Tibial nerve (tissue), 4 donors: ENCODE measurements at places on chromosomes 6 and 20.

DNA sequence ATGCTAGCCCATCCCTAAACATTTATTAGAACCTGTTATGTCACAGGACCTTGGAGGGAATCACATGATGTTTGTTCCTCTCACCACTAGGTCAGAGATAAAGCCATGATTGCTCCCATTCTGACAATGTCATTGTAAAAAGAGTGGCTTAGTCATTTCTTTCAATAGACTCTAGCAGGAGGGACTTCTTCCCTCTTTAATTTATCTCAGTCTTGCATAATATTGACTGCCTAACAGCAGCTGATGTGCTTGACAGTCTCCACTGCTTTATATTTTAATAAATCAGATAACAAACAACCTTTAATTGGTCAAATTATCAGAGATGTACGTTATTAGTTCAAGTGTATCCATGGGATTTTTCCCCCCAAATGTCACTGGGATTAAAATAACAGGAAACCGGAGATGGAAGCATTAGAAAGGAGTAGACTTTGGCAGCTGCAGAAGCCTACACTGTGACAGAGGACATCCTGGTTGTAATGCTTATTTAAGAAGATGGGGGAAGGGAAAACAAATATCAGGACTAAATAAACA lies 39.6 kb downstream of the LAMA4 start:
- DNase-seq = no peak
- H3K4me1 ChIP-seq = peaks cover 78% of the 10 kb centered on the region
- no peak overlapping the region for H3K27ac ChIP-seq
- H3K27me3 ChIP-seq = no peaks in the 10 kb centered on the region
- no peak overlapping the region for H3K4me3 ChIP-seq

GRCh38 chr6:169803271-169803811 lies 51.9 kb downstream of the ERMARD start:
- H3K4me1 ChIP-seq = no peaks in the 10 kb centered on the region
- H3K27ac ChIP-seq = no peak overlapping the region
- no peak overlapping the region for H3K4me3 ChIP-seq
- no peaks in the 10 kb centered on the region for H3K36me3 ChIP-seq
- DNase-seq = no peak

DNA sequence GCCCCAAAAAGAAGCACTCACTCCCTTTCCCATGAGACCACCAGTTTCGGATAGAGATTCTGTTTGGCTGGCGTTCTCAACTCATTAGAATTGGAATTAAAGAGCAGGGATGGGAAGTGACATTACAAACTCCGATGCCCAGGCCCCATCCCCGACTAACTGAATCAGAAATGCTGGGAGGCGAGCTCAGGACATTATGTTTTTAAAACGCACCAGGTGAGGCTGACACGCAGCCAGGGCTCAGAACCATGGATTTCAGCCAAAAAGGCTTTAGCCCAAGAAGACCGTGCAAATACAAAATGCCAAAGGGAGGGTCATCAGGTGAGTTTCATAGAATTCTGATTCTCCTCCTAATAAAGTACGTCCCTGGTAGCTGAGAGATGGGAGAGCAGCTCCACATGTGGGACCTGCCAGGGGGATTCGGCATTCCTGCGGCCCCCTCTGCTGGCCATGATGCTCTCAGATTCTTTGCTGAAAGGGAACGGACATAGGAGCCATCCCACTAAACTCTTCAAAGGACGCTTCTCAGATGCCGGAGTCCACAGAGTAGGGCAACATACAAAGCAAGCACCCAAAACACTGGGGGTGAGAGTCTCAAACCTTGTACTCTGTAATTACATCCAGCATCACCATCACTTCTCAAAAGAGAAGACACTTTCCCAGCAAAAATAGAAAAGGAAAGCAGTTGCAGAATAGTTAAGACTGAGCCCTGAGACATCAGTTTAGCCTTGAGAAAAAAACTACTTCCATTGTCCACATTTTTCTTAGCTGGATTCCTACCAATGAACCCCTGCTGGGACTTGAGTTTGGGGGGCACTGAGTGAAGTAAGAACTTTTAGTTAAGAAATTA lies 205.2 kb downstream of the BMP7 start:
- no peak overlapping the region for H3K4me3 ChIP-seq
- H3K36me3 ChIP-seq = no peaks in the 10 kb centered on the region
- no peaks in the 10 kb centered on the region for H3K4me1 ChIP-seq
- H3K27ac ChIP-seq = no peak overlapping the region
- H3K27me3 ChIP-seq = peaks cover 6% of the 10 kb centered on the region
- DNase-seq = no peak

DNA sequence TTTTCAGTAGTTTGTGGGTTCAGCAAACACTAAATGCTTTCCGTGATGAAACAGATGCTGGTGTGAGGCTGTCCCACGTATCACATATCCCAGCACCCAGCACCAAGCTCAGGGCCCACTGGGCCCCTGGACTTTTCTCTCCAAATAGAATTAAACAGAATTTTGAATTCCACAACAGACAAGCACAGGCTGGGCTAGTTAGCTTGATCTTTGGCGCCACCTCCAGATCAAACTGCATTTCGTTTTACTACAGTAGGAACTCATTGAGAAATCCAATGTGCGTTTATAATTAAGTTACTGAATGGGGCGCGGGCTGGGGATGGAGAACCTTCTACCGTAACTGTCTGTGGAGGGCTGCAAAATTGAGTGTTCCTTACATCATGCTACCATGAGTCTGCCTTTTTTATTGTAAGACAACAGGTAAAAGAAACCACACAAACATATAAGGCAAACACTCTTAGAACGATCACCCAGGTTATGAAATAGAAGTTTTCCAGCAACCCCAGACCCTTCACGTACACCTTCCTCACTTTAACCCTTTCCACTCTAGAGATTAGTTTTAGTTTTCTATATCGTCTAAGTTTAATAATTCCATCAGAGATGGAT lies 107.8 kb downstream of the ZFP64 start:
- DNase-seq = peak; percentile 62
- H3K4me1 ChIP-seq = no peaks in the 10 kb centered on the region
- no peak overlapping the region for H3K4me3 ChIP-seq

DNA sequence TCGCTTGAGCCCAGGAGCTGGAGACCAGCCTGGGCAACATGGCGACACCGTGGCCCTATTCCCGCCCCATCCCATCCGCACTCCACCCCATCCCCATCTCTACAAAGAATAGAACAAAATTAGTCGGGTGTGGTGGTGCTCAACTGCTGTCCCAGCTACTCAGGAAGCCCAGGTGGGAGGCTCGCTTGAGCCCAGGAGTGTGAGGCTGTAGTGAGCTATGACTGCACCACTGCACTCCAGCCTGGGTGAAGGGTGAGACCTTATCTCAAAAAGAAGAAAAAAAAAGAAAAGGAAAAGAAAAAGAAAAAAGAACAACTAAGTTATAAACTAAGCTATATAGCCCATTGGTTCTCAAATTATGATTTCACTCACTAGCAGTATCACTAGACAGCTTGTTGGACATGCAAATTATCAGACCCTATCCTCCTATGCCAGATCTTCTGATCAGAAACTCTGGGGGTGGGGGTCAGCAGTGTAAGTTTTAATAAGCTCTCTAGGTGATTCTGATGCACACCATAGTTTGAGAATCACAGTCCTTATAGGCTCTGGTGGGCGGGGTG lies 491 bp upstream of the ITCH start:
- DNase-seq = no peak
- no peaks in the 10 kb centered on the region for H3K27me3 ChIP-seq
- peaks cover 27% of the 10 kb centered on the region for H3K4me1 ChIP-seq

DNA sequence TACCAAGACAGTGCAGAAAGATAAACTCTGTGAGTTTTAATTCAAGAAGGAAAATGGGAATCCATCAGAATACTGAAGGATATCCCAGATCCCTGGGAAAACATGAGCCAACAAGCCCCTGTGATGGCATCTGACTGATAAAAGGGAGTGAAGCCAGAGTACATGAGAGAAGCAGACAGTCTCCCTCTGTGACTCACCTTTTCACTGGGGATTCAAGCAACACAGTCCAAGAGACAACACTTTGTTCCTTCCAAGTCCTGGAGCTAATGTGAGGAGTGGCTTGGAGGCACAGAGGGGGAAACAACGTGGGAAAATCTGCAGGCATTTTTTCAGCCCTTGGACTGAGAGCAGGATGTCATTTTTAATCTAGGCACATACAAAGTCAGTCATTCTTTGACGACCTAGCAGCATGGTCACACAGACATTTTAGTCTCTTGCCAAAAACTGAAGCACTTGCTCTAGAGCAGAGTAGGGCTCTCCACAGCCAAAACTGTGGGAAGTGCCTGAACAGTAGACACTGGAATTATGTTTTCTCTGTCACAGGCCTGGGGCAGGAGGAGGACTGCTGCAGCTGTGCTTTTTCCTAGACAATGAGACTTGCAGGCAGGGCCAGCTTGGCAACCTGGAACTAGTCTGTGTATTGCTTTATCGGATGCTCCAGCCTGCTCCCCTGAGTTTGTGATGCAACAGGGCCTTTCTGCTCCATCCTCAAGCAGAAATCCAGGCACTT lies 465.0 kb upstream of the GJE1 start:
- H3K4me1 ChIP-seq = no peaks in the 10 kb centered on the region
- no peaks in the 10 kb centered on the region for H3K27me3 ChIP-seq
- H3K36me3 ChIP-seq = no peaks in the 10 kb centered on the region
